Activated naive CD4-positive, alpha-beta T cell treated with anti-CD3 and anti-CD28 coated beads for 36 hours (primary cell): ENCODE measurements at places on chromosomes 7 and 10.
A peak's percentile ranks its signal among the peaks of the same experiment; 100 is the strongest.

GRCh38 chr7:99897322-99898022, 20.6 kb upstream of the OR2AE1 start:
- DNase-seq, result no peak

- no peak for DNase-seq
Measured at GRCh38 chr7:105743351-105744090, 132.9 kb downstream of the ATXN7L1 start.

DNA sequence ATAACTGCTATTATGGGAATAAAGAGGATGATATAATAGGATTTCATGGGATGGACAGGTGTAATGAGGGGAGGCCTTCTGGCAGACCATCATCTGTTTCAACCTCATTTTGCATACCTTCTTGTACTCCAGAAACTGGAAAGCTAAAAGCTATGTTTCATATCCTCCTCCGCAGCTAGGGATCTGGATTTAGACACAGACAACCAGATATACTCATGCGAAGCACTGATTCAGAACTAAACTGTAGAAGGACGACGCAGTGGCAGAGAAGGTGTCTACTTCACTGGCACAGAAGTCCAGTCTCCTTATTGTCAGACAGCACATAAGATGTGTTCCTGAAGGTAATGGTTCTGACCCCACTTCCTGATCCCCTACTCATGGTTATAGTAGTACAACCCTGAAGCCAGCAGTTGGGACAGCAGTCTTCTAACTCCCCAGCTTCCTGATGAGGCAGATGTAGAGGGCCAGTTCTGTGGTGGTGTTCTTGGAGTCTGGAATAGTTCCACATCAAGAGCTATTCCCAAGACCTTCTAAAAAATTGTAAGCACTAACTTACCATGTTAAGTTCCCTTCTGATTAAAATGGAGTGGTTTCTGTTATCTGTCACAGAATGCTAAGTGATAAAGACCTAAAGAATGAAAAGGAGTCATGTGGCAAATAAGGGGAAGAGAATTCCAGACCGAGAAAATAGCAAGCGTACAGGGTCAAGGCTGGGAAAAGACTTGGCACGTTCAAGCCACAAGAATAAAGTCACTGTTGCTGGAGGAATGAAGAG, 550.3 kb downstream of the GRM8 start:
- DNase-seq, result no peak

- DNase-seq, result no peak
Measured at GRCh38 chr10:29470355-29470705, 164.4 kb downstream of the SVIL start.

- DNase-seq, result no peak
Measured at GRCh38 chr10:97406064-97406463, 4.9 kb upstream of the RRP12 start.

DNA sequence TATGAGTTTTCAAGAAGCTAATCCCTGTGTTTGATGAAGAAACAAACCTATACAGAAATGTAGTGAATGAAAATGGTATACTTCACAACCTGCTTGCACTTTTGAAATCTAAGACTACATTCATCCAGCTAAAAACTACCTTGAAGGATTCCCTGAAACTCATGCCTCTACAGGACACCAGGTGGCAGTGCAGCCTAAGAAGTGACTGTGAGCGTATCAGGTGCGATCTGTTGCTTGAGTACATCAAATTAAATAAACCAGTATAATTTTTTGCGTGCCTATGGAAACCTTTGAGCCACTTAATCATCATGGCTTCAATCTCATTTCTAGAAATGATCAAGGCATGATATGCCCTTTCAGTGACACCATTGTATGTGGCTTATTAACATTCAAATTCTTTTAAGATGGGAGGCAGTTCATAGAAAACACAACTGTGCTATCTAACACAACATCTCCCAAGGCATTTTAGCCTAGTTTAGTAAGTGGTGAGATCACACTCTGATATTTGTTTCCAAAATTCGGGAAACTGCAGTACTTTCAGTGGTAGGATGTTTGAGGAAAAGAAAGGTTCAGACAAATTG, 57.4 kb downstream of the PPP1R17 start:
- peak; percentile 71 for DNase-seq

- DNase-seq, result no peak
Measured at GRCh38 chr7:8197994-8198698, 63.8 kb downstream of the ICA1 start.

- DNase-seq, result no peak
Measured at GRCh38 chr7:55192723-55193122, 172.4 kb upstream of the LANCL2 start.

DNA sequence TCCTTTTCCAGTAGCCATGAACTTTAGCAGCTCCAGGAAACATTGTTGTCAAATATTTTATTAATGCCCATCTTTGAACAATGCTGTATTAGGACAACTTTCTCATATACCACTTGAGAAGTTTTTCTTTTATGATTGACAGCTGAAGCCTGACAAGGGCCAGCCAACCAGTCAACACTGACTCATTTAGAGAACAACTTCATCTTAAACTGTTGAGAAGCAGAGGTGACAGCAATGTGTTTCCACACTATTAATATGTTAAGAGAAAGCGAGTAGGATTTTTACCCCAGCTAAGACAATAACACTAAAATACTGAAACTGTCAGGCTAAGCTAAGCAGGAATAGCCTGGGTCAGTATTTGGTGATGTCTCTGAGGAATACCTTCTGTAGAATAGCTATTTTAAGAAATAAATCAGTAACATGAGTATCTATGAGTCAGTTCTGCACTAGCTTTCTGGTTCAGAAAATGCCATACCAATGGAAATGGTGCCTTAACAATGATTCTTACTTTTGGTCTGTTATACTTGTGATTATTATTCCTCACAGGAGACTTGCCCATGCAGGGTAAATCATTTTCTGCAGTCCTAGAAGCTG, 168.8 kb upstream of the POT1 start:
- DNase-seq, result no peak

DNA sequence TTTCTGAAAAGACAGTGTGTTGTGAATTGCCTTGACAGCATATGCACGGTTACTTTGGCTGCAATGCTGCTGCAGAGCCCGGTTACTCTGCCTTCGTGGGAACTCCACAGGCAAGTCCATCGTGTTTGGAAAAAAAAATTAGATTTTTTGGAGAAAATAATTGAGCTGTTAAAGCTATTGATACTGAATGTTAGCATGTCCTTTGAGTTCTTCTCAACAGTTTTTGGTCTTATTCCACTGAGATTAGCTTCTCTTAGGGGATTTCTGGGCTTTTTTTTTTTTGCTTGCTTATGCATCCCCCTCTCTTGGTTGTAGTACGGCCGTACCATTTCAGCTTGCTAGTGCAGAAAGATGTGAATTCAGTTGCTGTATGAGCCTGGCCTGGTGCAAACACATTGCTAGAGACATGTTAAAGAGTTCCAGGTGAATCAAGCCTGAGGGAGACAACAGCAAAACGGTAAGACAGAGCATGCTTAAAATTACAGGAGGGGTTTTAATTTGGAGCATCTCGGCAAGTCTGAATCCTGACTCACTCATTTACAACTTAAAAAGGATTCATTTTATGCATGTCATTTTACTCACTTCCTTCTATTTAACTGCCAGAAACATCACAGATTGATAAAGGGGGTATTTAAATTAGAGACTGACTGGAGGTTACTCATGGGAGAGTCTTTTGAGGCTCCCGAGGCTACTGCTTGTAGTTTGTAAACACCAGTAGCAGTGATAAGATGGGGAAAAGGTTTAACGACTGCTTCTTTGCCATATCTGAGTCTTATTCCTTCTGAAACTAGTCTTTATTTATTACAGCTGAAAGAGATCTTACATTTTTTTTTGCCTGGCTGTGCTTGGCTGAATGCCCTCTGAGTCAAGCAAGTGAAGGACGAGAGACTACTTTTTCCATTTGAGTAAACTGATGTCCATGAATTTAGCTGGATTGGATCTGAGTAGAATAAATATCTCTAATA, 113.7 kb downstream of the CDK14 start:
- no peak for DNase-seq

- DNase-seq, result no peak
Measured at GRCh38 chr7:12570168-12570533, 369 bp upstream of the SCIN start.

GRCh38 chr10:108597657-108598319, 1325.5 kb downstream of the XPNPEP1 start:
- no peak for DNase-seq

GRCh38 chr7:157729566-157729965, 392.8 kb downstream of the DNAJB6 start:
- no peak for DNase-seq

DNA sequence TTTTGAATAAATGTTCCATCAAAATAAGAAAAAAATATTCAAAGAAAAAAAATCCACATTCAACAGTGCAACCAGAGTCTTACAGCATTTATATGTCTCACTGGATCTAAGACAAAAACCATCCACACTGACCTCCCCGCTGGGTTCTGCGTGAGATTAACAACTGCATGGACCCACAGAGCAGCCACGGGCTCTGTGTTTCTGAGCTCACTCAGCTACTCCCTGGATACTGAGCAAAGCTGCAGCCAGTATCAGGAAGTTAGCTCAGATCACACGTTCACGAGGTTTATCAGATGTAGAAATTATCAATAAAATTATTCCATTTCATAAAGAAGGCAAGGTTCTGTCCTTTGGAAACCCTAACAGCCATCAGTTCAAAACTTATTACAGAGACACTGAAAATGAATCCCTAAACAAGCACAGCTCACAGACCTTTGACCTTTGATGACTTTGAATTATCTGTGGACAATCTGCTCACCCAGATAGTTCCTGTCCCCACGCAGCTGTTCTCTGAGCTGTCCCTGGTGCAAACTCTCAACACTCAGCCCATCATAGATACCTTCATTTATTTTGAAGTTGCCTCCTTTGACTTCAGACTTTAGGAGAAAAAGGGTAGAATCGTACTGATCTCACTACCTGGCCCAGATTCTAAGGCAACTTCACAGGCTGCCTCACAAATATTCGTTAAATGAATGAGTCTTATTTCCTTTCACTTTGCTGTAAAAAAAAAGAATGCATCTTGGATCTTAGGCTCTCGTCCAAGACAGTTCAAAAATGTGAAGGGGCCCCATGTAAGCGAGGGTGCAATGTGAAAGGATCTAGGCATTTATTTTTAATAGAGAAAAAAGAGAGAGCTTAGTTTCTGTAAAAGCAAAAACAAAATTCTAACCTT, 67.7 kb upstream of the SVIL start:
- DNase-seq, result peak; percentile 11

- DNase-seq, result no peak
Measured at GRCh38 chr7:17374654-17375053, 76.2 kb downstream of the AHR start.

DNA sequence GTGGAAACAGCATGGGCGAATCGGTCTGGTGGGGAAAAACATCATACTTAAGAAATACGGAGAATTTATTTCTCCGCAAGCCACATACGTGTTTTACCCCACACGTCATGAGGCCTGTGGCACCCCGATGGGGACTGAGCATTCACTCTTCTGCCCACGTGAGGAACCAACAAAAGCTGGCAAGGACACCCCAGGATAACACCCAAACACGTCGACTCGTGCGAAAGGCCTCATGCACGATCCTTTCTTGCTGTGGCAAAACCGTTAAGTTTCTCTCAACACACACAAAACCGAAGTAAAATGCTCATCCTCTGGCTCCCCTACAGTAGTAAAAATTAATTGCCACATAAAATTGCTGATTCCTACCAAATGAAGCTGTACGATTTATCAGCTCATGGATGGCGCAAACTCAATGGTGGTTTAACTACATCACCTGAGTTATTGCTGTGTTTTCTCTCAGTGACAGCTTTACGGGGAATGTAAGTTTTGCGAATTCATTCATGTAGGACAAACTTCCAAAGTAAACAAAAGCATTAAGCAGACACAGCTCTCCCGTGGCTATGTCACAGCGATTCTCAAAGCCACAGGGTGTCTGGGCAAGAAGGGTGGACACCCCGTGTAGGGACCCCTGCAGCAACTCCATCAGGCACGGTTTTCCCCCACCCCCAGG, 97.0 kb downstream of the CTBP2 start:
- no peak for DNase-seq

- no peak for DNase-seq
Measured at GRCh38 chr10:89887830-89888229, 186.4 kb downstream of the KIF20B start.

DNA sequence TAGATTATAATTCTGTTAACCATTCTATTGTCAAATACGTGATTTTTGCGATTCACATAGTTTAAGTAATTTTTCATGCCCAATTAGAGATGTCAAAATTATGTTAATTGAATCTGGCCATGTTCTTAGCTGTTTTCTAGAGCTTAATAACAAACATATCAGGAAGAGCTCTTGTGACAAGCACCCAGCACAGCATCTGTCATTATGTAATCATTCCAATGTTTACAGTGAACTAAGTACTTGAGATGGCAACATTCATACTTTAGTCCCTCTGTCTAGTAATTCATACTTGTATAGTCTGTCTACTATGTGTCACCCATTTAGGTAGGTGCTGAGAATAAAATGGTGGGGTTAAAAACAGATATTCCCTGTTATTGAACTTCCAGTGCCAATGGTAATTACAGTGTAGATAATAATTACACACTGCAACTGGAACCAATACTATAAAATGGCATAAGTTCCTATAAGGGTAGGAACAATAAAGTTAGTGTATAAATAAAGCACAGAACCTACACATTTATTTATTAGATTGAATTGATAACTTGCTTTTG, 55.2 kb downstream of the ZEB1 start:
- no peak for DNase-seq

GRCh38 chr7:140898786-140899536, 25.8 kb downstream of the BRAF start:
- no peak for DNase-seq

GRCh38 chr7:97868788-97869187, 3.4 kb downstream of the ASNS start:
- DNase-seq, result no peak

DNA sequence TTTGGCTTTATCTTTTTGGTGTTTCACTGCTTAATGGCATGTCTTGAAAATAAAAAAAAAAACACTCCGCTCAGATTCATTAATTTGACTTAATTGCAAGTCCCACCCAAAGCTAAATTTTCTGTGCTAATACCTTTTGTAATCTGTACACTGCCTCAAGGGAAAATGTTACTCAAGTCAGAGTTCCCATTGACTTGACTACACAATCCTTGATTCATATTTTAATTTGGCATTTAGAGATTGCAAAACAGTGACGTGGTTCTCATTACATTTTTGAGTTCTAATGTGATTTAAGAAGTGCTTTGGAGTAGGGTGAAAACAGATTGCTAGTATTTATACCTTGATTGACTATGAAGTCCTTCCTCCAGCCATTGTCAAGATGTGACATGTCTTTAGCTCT, 21.3 kb upstream of the LIPM start:
- DNase-seq, result no peak

- DNase-seq, result no peak
Measured at GRCh38 chr7:98387544-98388226, 13.2 kb downstream of the BAIAP2L1 start.

- DNase-seq, result no peak
Measured at GRCh38 chr7:131012477-131013031, 278.5 kb upstream of the KLF14 start.

GRCh38 chr10:119491966-119492757, 50.4 kb downstream of the RGS10 start:
- DNase-seq, result no peak

- no peak for DNase-seq
Measured at GRCh38 chr10:12690525-12691126, 310.9 kb downstream of the CCDC3 start.
